Retinal pigment epithelial cell (primary cell): ENCODE measurements at places on chromosomes 3 and 15.

DNA sequence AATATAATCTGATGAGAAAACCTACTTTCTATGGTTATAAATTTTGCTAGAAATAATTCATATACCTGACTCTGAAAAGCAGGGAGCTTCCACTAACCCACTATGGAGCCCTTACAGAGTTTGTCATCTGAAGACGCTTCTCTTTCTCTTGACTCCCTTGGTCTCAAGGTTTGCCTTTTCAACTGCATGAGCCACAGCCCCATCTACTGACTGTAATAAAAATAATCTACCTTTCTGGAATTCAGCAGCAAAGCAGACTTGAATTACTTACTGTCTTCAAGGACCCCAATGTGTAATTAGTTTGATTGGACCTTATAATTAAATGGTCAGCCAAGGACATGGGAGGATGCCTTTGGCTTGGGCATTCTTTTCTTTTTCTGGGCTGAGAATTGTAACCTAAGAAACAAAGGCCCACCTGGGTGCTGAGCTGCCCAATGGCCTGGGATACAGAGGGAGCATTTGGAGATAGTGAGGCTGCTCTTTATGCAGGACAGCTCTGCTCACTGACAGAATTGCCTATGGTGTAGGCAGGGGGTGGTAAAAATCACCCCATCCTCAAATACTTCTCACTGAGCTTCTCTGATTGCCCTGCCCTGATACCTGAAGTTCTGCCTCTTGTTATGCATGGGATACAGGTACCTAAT, 178.6 kb upstream of the TRIM42 start:
- DNase-seq, result no peak

DNA sequence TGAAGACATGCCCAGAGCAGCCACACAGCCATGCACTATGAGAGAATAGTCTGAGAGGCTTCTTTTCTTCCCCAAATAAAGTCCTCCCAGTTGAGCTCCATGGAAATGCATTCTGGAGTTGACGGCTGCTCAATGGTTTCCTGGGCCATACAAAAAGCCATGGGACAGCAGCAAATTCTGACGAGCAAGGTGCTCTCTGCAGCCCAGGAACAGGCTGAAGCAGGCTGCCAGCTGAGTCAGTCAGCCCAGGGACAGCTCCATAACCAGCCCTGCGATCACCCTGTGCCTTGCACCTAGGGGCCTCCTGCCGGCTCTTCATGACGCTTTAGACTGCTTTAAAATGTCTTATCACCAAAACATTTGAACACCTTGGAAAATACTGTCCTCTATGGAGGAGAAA, 256.3 kb upstream of the CHRNA7 start:
- no peak for DNase-seq

GRCh38 chr3:123802007-123802625, 82.0 kb downstream of the MYLK start:
- DNase-seq, result no peak

GRCh38 chr15:28901587-28901980, 15.8 kb downstream of the APBA2 start:
- no peak for DNase-seq

DNA sequence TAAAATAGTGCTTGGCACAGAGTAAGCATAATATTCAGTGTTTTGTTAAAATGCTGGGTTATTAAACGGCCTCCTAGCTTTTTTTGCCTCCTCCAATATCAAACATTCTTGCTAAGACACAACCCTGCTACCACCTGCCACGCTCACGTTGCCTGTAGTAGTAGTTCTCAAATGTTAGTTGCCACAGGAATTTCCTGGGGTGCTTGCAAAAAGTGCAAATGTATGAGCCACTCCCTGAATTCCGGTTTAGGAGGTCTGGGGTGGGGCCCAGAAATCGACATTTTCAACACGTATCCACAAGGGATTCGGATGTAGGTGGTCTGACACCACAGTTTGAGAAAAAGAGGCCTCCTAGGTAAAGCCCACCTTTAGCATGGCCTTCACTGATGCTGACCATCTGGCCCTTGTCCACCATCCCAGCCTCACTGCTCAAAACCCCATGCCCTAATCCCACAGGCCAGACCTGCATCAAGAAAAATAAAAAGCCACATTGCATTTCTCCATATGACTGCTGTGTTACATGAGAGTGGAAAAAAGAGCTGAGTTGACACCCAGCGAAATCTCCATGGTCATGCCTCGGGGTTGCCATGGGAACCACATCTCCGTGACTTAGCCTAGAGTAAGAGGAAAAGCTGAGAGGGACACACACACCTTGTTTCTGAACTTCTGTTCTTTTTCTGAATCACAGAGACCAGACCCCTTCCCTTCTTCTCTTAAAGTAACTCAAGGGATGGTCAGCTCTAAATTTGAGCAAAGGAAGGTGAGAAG, 116.4 kb upstream of the HES1 start:
- no peak for DNase-seq

- no peak for DNase-seq
Observed at GRCh38 chr3:68441054-68441453, 491.3 kb downstream of the TAFA4 start.

DNA sequence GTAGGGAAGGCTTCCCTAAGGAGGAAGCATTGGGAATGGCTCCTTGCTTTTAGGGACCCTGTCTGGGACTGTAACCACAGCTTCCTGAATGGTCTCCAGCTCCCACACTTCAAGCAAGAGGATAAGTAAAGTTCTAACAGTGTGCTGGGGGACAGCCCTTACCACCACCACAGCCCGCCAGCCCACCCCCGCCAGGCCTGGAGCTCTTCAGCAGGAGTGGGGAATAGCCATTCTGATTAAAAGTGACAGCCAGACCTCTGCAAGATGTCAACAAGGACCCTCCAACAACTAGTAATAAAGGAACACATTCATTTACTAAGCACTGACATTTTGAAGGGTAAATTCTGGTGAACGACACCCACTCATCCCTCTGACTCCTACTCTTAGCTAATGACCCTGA, 49.4 kb downstream of the CPN2 start:
- no peak for DNase-seq

GRCh38 chr3:140378571-140379340, 299.1 kb upstream of the TRIM42 start:
- DNase-seq, result no peak

DNA sequence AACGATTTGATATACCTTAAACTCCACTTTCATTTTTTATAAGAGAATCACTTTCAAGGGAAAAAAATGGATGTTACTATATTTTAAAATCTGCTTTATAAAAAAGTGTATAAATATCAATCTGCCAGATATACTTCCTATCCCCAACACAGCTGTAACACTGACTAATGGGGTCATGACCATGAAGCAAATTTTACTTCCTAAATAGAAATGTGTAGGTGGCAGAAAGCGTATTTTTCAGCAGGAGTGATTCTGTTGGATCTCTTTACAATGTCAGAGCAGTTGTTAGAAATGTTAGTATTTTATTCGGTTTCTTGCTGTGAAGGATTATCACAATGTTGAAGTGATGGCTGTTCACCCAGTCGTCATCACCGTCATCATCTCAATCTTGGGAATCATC, 5.5 kb upstream of the C15orf40 start:
- no peak for DNase-seq

- no peak for DNase-seq
Observed at GRCh38 chr3:164095279-164095678, 983.0 kb downstream of the SI start.

GRCh38 chr3:16303037-16303575, 38.1 kb downstream of the OXNAD1 start:
- no peak for DNase-seq
